ENCODE measurements at places on chromosomes 5 and 9. TPM values are rescaled to one million over a fixed set of nuclear protein-coding genes. Genes with fewer than 3 reads are reported as not detected.

ARID3C gene
- total RNA-seq, result 0.69 TPM

SPATA31A1 gene
- total RNA-seq, result not detected

SLC25A2 gene
- 0.23 TPM for total RNA-seq

PAEP gene
- not detected for total RNA-seq

CENPK gene
- total RNA-seq, result 12.0 TPM

MRPS30 gene
- total RNA-seq, result 156 TPM

CMYA5 gene
- 1.8 TPM for total RNA-seq

LVRN gene
- 1.8 TPM for total RNA-seq

PTPRD gene
- total RNA-seq, result 248 TPM

TRIM23 gene
- total RNA-seq, result 87.2 TPM

PTGDS gene
- 93.2 TPM for total RNA-seq

PCDHAC1 gene
- 42.7 TPM for total RNA-seq

AK8 gene
- total RNA-seq, result 3.5 TPM

C6 gene
- 1.6 TPM for total RNA-seq

ADAMTS12 gene
- 5.8 TPM for total RNA-seq

SPACA9 gene
- 5.1 TPM for total RNA-seq

S100Z gene
- total RNA-seq, result not detected

CCDC183 gene
- 2.5 TPM for total RNA-seq

GLDC gene
- 26.3 TPM for total RNA-seq

ABO gene
- under 0.01 TPM for total RNA-seq

ADAMTS2 gene
- total RNA-seq, result 6.9 TPM

TOR2A gene
- total RNA-seq, result 9.9 TPM

SLC45A2 gene
- 0.23 TPM for total RNA-seq

PRDM9 gene
- not detected for total RNA-seq

DEPDC1B gene
- total RNA-seq, result 8.1 TPM

HEXB gene
- 41.8 TPM for total RNA-seq

OSMR gene
- total RNA-seq, result 2.8 TPM

TMEM252 gene
- total RNA-seq, result not detected

HSPA4 gene
- 139 TPM for total RNA-seq

CCNO gene
- 0.69 TPM for total RNA-seq

PTCD2 gene
- 8.5 TPM for total RNA-seq

SLC34A3 gene
- total RNA-seq, result not detected

TIMD4 gene
- 0.23 TPM for total RNA-seq

FRMPD1 gene
- 3.0 TPM for total RNA-seq

ZMAT2 gene
- 42.9 TPM for total RNA-seq

SPINK6 gene
- total RNA-seq, result not detected

TAF1L gene
- under 0.01 TPM for total RNA-seq

DNAI1 gene
- total RNA-seq, result 4.4 TPM

P4HA2 gene
- 14.5 TPM for total RNA-seq

AHRR gene
- total RNA-seq, result 1.6 TPM

SH3TC2 gene
- 0.92 TPM for total RNA-seq

DAB2IP gene
- total RNA-seq, result 22.6 TPM

MUSK gene
- 3.2 TPM for total RNA-seq

C5orf58 gene
- total RNA-seq, result not detected

CNTNAP3 gene
- 30.7 TPM for total RNA-seq

ZBED3 gene
- total RNA-seq, result 4.4 TPM

FCN1 gene
- 1.8 TPM for total RNA-seq

NMRK1 gene
- total RNA-seq, result 6.2 TPM

SOHLH1 gene
- total RNA-seq, result not detected

LCN15 gene
- total RNA-seq, result not detected

Measured in diencephalon (tissue), 1 donor.